ENCODE measurements at places on chromosomes 1 and 21.

GRCh38 chr1:3695326-3696217 lies 43.3 kb downstream of the TP73 start:
- DNase-seq, result peak; percentile 25

DNA sequence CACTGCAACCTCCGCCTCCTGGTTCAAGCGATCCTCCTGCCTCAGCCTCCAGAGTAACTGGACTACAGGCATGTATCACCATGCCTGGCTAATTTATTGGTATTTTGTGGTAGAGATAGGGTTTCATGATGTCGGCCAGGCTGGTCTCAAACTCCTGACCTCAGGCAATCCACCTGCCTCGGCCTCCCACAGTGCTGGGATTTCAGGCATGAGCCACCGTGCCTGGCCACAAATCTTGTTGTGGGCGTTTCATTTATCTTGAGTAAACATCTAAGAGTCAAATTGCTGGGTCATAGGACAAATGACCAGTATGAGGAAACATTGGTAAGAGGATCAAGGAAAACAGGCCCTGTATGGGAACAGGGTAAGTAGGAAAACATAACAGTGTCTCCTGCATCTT lies 17.9 kb downstream of the TMEM200B start:
- no peak for DNase-seq

DNA sequence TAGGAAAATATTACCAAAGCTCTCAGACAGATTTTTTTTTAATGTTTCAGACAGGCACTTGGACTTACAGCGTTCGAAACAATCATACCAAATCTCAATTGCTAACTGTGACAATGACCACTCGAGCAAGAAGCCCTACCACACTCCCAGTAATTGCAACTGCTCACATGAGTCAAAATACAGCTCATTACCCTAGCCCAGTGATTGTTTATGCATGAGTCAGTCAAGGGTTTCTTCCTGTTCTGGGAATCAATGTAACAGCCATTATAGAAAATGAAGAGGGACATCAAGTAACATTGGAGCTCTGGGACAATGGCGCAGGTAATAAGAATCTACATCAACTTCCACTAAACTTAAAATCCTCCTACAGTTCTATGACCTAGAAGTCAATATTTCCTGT lies 56.1 kb upstream of the SH3GLB1 start:
- DNase-seq, result no peak

DNA sequence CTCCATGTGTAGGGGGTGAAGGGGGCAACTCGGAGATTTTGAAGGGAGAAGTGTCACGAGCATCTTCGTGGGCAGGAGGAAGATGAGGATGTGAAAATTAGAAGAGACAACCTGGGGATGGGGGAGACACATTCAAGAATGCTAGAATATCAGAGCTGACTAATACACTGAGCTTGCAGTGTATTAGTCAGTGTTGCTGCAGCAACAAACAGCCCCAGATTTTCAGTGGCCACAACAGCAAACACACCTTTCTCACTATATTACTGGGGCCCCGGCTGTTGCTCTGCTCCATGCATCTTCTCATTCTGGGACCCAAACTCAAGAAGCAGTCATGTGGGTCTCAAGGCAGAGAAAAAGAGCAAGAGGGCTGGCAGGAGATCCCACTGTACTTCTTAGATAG lies 74.8 kb upstream of the SIM2 start:
- no peak for DNase-seq

- no peak for DNase-seq
Observed at GRCh38 chr1:219573158-219573557, 39.7 kb downstream of the ZC3H11B start.

Measured in stimulated activated CD4-positive, alpha-beta T cell treated with anti-CD3 and anti-CD28 coated beads, Interleukin-1b, Interleukin-23, amount 100 ng/mL, for 24 hours (primary cell).